Stimulated activated CD4-positive, alpha-beta T cell treated with anti-CD3 and anti-CD28 coated beads, TNF-alpha, amount 100 ng/mL, for 1 hour (primary cell): ENCODE measurements at places on chromosomes 7 and 10.

DNA sequence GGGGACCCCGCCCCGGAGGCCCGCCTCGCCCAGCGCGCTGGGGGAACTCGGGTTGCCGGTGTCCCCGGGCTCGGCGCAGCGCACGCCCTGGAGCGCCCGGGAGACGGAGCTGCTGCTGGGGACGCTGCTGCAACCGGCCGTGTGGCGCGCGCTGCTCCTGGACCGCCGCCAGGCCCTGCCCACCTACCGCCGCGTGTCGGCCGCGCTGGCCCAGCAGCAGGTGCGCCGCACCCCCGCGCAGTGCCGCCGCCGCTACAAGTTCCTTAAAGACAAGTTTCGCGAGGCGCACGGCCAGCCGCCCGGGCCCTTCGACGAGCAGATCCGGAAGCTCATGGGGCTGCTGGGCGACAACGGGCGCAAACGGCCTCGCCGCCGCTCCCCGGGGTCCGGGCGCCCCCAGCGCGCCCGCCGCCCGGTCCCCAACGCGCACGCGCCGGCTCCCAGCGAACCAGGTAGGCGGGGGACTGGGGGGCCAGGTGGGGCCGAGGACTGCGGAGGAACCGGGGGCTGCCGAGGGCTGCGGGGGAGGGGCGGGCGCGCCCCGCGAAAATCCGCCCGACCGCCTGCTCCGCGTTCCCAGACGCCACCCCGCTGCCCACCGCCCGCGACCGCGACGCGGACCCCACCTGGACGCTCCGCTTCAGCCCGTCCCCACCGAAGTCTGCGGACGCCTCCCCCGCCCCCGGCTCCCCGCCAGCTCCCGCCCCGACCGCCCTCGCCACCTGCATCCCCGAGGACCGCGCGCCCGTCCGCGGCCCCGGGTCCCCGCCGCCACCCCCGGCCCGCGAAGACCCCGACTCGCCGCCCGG, 574 bp downstream of the UTF1 start:
- DNase-seq = no peak

- no peak for DNase-seq
Observed at GRCh38 chr7:2754086-2754485, 66.1 kb downstream of the AMZ1 start.

- DNase-seq = peak; percentile 5
Observed at GRCh38 chr10:80924063-80924952, 386.6 kb downstream of the SH2D4B start.

- DNase-seq = no peak
Observed at GRCh38 chr7:79454361-79454960, 994 bp upstream of the MAGI2 start.

GRCh38 chr7:107816011-107816566, 13.1 kb upstream of the SLC26A3 start:
- no peak for DNase-seq

DNA sequence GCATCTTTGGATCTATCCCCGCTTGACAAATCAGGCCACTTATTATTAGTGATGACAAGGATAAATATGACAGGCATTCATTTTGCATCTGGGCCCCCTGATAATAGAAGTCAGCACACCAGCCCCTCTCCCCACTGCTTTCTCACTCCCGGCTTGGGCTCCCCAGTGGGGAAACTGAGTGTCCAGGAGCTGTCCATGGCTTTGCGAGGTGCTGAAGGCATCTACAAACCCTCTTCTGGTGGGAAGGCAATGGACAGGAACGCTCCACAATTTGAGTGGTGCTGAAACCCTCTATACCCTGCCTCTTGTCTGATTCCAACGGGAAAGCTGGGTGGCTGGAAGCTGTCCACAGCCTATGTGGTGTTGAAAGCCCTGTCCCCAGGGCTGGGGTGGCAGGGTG, 61.7 kb upstream of the PCBD1 start:
- no peak for DNase-seq

GRCh38 chr7:21137640-21138039, 290.2 kb upstream of the SP4 start:
- no peak for DNase-seq

GRCh38 chr10:12535656-12536055, 186.3 kb downstream of the CAMK1D start:
- DNase-seq = no peak

GRCh38 chr7:139566075-139566474, 42.6 kb downstream of the CLEC2L start:
- no peak for DNase-seq

DNA sequence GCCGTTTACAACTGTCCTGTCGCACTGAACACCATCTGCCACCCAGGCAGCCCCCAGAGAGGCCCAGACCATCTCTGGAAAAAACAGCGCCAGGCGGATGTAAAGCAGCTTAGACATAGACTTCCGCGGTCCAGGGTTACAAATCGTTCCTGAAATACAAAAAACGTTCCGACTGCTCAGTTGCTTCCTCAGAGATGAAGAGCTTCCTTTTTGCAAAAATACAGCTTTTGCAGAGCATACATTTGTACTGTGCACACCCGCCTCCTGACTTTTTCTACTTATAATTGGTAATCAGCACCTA, 11.4 kb downstream of the DAGLB start:
- no peak for DNase-seq

GRCh38 chr7:40842641-40843040, 707.8 kb downstream of the SUGCT start:
- no peak for DNase-seq

GRCh38 chr10:119351189-119351588, 143.8 kb downstream of the GRK5 start:
- DNase-seq = no peak

DNA sequence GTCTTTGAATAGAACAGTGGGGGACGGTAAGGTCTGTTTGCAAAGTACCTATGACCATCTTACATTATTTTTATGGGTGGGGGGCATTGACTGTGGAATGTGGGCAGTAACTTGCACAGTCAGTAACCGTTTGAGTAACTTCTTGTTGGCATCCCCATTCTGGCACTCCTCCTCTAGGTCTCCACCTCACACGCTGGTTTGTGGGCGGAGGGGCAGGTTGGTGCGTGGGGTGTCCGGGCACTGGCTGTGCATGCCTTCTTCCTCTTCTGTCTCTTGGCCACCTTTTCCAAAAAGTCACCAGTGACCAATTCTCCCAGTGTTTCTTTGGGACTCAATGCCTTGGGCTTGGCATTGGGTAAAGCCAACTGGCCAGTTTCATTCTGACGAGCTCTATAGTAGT, 43.6 kb downstream of the DNAJB6 start:
- DNase-seq = no peak
